Uterus (tissue), 4 donors: ENCODE measurements at places on chromosomes 1 and 21.

GRCh38 chr1:154186177-154186576 lies 5.7 kb downstream of the TPM3 start:
- DNase-seq, result no peak

DNA sequence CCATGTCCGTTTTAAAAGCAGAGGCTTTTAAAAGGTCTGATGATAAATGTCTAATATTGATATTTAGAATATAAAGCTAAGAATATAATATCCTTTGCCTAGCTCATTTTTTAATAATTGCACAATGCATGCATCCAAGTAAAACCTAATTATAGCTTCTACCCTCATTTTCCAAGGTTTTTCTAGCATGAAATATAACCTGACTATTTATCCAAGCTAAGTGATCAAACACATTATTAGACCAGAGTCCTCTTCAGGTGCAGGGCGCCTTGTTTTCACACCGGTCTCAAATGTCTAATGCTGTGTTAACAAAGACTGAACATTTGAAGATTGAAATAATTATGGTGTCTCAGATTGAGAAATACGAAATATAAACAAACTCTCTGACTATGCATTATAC lies 648.9 kb upstream of the CXADR start:
- DNase-seq, result no peak

DNA sequence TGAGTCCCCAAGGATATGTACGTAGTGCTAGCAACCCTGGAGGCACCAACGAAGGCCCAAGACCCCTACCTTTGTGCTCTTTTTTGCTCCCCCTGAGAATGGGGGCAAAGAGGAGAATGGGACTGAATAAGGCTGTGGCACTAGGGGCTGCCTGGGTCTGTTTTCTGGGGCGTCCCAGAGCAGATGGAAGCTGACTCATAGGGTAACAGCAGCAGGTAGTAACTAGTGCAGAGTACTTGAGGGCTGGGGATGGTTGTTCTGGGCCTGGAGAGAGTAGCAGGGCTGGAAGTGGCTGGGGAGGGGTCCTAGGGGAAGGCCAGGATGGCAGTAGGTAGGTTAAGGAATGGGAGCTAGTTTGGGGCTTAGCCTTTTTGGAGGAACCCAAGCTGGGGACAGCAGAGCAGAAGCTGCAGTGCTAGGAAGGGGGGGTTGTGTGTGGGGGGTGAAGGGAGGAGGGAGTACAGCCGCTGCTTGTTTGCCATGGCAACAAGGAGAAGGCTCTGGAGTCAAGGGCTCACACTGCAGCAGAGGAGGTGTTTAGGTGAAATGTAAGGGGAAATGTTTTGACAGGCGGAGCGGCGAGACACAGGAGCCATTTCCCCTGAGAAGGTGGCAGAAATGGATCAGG lies 1.8 kb downstream of the NCDN start:
- no peak for DNase-seq

DNA sequence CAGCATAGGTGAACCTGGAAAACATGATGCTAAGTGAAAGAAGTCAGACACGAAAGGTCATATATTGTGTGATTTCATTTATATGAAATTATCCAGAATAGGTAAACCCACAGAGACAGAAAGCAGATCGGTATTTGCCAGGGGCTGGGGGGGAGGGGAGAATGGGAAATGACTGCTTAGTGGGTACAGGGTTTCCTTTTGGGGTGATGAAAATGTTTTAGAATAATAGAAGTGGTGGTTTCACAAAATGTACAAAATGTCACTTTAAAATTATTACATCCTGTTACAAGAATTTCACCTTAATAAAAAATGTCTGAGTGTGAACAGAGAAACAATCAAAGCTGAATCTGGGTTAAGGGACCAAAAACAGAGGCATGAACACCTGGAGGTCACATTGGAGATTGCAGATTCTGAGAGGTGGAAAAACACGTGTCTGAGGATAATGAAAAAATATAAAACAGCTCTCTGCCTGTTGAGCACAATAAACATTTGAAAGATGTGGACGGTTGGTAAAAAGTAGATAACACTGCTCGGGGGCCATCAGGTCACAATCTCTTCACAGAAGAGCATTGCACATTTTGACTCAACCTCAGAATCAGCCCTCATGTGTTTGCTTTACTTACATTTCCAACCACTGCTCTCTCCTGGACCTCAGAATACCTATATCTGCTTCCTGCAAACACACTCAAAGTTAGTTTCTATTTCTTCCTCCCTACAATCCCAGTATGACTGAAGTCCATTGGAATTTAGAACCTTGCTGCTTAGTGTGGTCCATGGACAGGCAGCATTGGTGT lies 3.2 kb downstream of the SLAMF6 start:
- DNase-seq, result no peak

- DNase-seq, result peak; percentile 20
Measured at GRCh38 chr1:74504125-74504932, 8.1 kb downstream of the LRRC53 start.

GRCh38 chr1:34162852-34163766 lies 1.9 kb downstream of the CSMD2 start:
- no peak for DNase-seq

- peak; percentile 51 for DNase-seq
Measured at GRCh38 chr1:170664828-170665612, 1.1 kb downstream of the PRRX1 start.

DNA sequence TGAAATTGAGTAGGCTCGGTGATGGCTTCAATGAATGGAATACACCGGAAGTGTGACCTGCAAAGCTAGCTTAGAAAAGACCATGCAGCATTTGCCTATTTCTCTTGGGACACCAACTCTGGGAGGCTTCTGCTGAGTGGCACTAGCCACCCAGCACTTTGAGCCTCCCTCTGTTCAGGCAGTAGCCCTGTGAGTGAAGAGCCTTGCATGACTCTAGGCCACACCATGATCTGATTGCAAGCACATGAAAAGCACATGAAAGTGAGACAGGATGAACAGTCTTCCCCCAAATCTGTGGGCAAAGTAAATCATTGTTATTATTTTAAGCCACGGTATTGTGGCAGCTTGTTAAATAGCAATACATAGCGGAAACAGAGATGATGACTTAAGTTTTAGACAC lies 2.8 kb downstream of the CD48 start:
- no peak for DNase-seq

- DNase-seq, result no peak
Measured at GRCh38 chr1:175708787-175709186, 34.6 kb downstream of the TNR start.

GRCh38 chr1:36707221-36707620 lies 224.5 kb upstream of the CSF3R start:
- no peak for DNase-seq

GRCh38 chr1:59833991-59834390 lies 19.2 kb downstream of the HOOK1 start:
- no peak for DNase-seq

DNA sequence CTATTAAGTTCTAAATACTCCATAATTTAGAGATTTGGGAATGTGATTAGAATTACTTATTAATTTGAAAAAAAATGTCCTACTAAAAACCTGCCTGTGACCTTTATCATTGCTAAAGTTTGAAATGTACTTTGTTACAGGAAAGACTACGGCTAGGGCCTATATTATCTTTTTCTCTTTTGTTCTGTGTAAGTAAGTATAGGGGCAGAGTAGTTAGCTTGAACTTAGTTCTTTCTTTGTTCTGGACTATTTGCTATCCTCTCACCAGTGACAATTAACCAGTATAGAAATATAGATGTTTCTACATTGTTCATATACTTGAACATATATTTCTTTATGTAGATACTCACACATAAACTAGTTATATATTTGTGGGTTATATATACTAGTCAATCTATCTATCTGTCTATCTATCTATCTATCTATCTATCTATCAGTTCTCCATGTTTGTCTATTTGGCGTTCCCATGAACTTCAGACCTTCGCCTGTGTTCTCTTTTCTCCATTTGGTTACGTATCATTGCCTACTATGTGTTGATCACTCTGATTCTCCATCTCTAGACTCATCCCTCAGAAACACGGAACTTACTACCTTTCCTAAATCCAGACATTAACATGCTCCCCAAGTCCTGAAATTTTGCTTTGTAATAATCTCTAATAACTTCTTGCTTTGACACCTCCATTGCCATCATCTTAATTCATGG lies 3.3 kb downstream of the PTPRC start:
- DNase-seq, result no peak

DNA sequence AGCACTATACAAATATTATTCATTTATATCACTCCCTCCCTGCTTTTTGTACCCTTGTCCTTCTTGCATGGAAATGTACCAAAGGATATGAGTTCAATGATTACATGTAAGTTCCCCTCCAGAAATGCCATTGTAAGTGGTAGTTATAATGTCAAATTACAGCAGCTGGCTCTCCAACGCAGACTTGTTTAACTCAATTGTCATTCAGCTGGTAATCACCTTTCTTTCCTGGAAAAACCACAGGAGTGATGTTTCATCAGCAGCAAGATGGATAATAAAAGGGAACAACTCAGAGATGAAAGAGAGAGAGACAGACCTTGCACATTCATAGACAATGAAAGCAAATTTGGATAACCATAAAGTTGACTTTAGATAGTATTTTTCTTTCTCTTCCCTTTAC lies 578.6 kb upstream of the PBX1 start:
- no peak for DNase-seq

DNA sequence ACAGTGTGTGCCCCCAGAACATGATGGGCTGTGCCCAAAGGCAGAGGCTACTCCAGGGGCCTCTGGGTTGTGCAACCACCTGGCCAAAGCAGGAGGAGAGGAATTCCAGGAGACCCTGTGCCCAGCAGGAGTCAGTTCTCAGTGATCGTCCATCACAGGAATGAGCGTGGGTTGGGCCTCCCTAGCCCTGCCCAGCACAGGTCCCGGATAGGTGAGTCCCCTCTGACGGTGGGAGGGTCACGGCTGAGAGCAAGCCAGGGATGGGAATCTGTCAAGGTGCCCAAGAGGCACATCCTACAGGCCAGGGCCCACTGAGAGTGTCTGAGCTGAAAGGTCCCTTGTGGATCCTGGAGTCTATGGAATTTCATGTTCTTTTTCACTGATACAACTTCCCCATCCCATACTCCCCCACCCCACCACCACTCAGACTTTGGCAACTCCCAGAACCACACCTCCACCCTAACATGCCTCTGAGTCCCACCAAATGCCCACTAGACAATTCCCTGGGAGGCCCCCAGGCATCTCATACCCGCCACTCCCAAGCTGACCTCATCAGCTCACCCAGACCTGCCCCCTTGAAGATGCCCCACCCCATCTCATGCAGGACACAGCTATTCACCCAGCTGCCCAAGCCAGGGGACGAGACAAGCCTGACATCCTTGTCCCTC lies 3.1 kb downstream of the GJB4 start:
- DNase-seq, result no peak

DNA sequence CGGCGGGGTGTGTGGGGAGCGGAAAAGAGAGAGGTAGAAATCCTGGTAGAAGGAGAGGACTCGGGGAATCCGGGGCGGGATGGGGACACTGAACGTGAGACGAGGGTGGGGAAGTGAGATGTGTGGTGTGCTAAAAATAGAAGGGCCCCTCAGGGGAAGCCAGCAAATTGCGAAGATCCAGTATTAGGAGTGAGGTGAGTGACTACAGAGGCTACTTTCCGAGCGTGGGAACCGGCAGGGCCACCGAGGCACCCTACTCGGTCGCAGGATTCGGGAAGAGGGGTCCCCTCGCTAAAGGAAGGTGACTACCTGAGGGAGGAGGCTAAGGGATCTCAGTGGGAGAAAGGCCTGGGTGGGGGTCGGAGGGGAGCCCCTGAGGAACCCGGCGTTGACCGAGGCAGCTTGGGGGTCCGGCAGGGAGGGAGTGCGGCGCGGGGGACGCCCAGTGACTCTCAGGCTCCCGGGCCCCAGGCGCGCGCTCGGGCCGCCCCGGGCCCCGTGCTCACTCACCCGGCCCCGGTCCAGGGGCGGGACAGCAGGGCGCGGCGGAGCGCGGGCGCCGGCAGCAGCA lies 318 bp downstream of the ALDH4A1 start:
- DNase-seq, result peak; percentile 34

- DNase-seq, result no peak
Measured at GRCh38 chr1:115710859-115711624, 57.5 kb downstream of the CASQ2 start.

DNA sequence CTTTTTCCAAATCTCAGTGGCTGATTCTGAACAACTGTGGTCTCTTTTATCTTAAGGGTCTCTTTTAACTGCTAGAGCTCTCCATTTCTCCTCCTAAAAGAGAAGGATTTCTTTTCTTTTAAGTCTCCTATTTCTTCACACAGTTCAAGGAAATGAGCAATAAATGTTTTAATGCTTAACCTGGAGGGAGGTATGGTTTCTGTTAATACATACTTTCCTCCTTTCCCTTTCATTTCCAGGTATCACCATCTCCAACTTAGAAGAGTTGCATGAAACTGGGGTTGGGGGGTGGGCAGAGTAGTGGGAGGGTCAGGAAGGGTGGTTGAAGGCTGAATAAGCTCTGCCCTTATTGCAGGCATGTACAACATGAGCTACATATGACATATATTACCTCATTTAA lies 31.4 kb downstream of the HSD3B2 start:
- DNase-seq, result no peak

GRCh38 chr1:221078260-221078965 lies 199.2 kb downstream of the HLX start:
- no peak for DNase-seq

- DNase-seq, result no peak
Measured at GRCh38 chr1:93001893-93002292, 40.6 kb upstream of the DIPK1A start.

- no peak for DNase-seq
Measured at GRCh38 chr1:218614031-218614430, 268.9 kb downstream of the TGFB2 start.

DNA sequence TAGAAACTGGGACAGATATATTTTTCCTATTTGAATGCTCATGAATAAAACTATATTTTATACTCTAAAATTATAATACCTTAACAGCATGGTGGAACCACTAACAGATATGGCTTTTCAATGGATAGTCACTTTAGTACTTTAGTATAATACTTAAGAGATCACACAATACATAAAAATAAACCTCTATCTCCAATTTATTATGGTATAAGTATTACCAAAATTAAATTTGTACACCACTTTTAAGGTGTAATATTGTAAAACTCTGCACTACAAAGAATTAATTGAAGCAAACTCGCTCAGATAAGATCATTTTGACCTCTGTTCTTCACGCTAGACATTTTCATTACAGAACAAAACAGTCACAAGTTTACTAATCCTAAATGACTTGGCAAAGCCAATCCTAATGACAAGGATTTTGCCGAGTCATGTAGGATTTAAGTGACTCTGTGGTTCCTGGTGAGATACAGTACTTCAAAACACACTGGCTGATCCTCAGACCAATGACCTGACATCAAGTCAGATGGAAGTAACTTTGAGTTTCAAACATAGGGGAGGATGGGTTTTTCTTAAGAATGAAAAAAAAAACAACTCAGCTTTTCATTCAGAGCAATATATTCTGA lies 200.6 kb downstream of the SMYD3 start:
- no peak for DNase-seq

DNA sequence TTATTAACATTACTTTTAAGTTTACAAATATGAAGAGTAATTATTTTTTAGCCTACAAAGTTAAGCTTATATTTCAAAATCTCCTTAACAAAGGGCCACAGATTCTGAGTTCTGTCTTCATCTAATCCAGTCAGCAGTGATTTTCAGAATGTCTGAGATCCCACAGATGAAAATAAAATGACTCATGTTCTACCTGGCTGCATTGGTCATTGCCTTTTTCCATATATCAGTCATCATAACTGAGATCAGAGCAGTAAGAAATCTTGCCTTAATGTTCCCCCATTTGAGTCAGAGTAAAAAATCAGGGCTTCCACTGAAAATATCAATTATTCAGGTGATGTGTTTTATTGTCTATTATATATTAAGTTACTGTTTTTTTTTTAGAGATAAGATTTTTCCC lies 416.1 kb downstream of the MRPL39 start:
- DNase-seq, result no peak
